ENCODE measurements at places on chromosomes 4 and X.

DNA sequence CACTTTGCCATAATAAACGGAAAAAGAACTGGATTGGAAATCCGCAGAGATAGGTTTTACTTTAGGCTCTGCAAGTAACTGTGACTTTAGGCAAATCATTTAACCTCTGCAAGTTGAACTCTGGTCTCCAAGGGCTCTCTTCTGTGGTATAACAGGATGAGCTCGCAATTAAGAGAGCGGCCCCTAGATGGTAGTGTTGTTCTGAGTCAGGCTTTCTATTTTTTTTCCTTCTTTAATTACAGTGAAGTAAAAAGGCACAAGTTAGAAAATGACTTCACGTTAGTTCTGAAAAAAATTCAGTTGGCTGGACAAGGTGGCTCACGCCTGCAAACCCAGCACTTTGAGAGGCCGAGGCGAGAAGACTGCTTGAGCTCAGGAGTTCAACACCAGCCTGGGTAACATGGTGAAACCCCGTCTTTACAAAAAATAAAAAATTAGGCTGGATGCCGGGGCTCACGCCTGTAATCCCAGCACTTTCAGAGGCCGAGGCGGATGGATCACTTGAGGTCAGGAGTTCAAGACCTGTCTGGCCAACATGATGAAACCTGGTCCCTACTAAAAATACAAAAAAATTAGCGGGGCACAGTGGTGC is 18.0 kb downstream of the RPS3A start:
- peak; percentile 51 for DNase-seq

DNA sequence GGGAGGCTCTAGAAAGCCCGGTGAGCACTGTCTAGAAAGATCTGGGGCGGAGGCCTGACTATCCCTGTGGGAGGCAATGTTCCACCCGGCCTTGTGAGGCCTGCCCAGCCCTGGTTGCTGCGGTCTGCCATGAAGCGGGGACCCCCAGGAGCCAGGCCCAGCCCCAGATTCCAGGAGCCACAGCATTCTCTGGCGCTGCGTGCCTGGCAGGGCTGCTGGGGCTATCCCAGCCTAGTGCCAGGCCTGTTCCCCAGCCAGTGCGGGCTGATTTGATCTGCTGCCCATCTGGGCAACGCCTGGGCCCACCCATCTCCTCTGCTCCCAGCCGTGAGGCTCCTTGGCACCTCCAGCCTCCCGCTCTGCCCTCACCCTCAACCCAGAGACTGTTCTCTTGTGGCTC is 19.6 kb downstream of the ATP2B3 start:
- no peak for DNase-seq

GRCh38 chr4:126056116-126056650 is 741.4 kb downstream of the FAT4 start:
- DNase-seq = no peak

GRCh38 chr4:9703391-9703790 is 78.0 kb upstream of the DRD5 start:
- peak; percentile 71 for DNase-seq

DNA sequence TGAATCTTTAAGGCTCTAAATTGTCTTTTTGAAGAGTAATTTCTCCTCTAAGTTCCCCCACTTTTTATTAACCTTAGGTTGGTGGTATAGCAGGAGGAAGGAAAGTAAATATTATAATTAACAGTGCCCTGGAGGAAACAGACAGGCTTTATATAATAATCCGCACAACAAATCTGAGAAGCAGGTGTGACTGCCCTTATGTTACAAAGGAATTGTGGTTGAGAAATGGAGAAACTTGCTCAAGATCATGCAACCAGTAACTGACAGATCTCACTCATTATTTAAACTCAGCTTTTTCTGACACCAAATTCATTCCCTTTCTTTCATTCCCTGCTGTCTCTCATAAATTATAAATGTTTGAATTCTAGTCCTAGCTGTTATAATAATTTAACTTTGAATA is 282.0 kb downstream of the PPP3CA start:
- no peak for DNase-seq

- DNase-seq = no peak
Observed at GRCh38 chrX:1813809-1814208, 198.9 kb downstream of the ASMT start.

DNA sequence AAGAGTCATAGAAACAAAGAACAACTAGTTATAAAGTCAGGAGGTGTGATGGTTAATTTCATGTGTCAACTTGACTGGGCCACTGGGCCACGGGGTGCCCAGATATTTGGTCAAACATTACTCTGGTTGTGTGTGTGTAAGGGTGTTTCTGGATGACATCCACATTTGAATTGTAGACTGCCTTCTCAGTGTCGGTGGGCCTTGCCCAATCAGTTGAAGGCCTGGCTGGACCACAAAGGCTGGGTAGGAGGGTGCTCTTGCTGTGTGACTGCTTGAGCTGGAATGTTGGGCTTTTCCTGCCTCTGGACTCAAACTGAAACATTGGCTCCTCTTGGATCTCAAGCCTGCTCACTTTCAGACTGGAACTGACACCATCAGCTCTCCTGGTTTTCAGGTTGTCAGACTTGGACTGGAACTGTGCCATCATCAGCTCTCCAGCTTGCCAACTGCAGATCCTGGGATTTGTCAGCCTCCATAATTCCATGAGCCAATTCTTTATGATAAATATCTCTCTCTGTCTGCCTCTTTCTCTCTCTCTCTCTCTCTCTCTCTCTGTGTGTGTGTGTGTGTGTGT is 41.4 kb downstream of the CLDN34 start:
- no peak for DNase-seq

- DNase-seq = no peak
Observed at GRCh38 chr4:139266208-139266582, 13.8 kb downstream of the MGARP start.

DNA sequence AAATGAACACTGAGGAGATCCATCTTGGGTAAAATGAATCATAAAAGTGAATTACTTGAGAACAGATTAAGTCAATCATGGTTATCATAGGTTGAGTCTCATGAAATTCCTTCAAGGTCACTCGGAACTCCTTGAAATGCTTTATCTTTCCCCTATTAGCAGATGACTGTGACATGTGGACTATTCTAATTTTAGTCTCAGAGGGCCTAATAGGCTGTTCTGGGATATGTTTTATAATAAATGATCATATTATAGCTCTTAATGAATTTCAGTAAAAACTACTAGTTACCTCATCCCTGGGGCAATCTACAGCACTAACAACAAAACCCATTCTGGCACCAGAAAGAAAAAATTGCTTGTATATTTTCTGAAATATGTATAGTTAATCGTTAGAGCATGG is 44.7 kb downstream of the SPATA4 start:
- DNase-seq = no peak
